ENCODE measurements at places on chromosomes 11 and 22.

DNA sequence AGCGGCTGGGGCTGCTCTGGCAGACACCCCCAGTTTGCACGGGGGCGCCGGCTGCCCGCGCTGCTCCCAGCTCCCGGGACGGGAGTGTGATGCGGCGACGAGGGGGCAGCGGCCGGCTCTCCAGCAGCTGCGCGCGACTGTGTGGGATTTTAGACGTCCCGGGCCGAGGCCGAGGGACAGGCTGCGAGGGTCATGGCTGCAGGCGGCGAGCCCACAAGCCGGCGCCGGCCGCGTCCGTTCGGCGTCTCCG lies 159 bp downstream of the FZD4 start:
- no peak for DNase-seq

DNA sequence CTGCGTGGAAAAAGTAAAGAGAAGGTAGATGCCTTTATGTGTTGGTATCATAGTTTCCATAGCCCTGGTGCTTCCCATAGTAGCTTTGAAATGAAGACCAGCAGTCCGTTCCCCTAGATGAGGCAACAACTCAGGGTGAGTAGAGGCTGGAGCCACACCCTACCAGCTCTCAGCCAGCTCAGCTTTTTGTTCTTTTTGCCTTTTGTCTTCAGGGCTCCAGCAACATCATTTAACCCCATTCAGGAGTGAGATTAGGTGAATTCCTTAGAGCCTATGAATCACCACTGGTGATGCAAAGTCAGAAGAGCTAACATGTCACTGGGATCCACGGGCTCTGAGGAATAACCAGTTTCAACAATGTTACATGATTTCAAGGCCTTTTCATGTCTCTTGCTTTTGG lies 14.0 kb upstream of the SESN3 start:
- no peak for DNase-seq

- DNase-seq = no peak
Measured at GRCh38 chr11:72308226-72309073, 64.5 kb upstream of the PHOX2A start.

DNA sequence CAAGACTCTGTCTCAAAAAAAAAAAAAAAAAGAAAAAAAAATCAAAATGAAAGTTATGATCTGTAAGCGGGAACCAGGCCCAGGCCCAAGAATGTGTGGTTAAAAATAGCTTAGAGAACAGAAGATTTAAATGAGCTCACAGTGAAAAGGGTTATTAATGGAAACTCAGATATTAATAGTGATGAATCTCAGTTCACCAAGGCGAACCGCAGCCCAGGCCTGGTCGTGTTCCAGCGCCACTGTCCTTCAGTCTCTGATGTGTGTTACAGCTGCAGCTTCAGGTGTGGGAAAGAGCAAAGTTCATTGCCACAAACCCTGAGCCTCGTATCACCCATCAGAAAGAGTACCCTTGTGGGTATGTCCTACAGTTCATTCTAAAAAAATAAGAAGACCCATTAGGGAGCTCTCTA lies 107.1 kb downstream of the GAB2 start:
- no peak for DNase-seq

DNA sequence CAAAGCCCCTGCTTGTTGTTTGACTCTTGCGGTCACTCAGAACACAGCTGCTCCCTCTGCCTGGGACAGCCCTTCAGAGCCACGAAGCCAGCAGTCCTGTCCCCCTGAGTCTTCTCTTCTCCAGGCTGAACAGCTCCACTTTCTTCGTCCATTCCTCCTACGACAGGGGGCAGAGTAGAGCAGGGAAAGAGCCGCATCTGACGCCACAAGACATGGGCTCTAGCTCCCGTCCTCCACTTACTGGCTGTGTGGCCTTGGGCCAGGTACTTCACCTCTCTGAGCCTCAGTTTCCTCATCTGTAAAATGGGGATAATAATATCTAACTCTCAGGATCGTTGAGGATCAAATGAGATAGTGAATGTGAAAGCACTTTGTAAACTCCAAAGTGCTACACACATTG lies 29.9 kb downstream of the CHRDL2 start:
- DNase-seq = no peak

GRCh38 chr11:201966-202365 lies 5.2 kb downstream of the BET1L start:
- DNase-seq = peak; percentile 56

GRCh38 chr11:8564526-8564925 lies 29.5 kb downstream of the STK33 start:
- DNase-seq = no peak

GRCh38 chr11:7098235-7098832 lies 9.5 kb downstream of the RBMXL2 start:
- DNase-seq = no peak

GRCh38 chr22:19970479-19971275 lies 29.1 kb upstream of the TXNRD2 start:
- peak; percentile 94 for DNase-seq

- no peak for DNase-seq
Measured at GRCh38 chr11:19374151-19374569, 133.4 kb upstream of the E2F8 start.

DNA sequence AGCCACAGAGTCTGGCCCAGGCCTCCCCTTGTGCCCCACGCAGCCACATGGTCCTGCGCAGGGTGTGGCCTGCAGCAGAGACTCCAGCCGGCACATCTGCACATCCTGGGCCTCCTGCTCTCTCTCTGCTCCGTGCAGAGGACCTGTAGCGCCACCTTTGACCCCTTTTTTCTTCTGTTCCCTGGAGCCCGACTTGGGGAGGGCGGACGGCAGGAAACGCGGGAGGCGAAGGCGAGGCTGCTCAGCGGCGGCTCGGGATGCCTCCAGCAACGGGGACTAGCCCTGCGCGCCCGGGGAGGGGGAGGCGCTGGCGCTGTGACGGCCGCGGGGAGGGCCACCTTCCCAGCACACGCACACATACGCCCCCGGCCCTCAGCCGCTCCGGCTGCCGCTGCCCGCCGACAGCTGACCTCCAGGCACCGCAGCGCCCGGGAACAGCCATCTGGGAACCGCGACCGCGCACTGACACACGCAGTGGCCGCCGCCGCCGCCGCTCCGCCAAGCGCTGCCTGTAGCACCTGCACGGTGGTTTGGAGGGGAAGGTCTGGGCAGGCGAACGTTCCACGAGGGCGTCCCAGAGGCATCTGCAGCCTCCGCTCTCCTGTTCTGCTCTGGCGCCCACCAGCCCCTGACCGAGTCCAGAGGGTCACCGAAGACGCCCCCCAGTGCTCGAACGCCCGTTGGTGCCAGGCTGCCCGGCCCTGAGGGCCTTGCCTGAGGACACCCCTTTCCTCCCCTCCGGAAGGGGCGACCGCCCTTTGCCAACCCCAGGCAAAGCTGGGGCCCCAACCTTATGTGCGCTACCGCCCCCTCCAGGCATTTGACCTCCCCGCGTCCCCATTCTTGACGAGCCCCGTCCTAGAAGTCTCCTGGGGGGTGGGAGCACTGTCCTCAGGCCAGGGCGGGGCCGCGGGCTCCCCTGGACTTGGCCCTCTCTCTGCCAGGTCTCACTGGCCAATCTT lies 16.9 kb upstream of the C22orf42 start:
- no peak for DNase-seq

DNA sequence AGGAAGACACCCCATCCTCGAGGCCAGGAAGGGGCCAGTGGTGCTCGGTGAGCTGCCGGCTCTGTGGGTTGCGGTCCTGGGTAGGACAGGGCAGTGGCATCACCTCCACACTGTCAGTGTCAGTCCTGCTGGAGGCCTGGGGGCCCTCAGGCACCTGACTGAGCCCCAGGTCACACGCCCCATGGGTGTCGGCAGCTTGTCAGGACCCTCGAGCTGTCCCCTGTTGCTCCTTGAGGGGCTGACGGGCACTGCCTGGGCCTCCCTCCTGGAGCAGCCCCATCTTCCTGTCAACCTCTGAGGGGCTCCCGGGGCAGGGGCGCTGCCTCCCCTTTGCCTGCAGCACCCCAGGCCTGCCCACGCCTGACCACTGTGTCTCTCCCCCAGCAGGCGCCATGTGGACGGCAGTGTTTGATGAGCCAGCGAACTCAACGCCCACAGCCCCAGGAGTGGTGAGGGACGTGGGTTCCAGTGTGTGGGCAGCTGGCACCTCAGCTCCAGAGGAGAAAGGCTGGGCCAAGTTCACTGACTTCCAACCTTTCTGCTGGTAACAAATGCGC lies 35.4 kb downstream of the SBF1 start:
- DNase-seq = no peak

DNA sequence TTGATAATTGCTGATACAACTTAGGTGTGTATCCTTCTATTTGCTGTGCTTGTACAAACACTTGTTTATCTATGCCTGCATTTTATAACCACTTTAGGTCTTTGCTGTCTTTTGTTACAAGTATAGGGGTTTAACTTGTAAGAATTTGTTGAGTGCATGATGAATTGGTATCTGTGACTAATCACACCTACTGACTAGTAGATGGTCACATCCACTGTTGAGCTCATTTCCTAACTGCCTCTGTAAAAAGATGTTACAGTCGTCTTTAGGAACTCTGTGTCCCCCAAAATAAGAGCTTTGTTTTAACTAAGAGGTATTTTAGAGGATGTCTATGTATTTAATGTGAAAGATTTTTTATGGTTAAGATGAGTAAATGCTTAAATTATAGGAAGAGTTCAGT lies 60.5 kb downstream of the HIPK3 start:
- no peak for DNase-seq

- no peak for DNase-seq
Measured at GRCh38 chr22:33426451-33426850, 368.3 kb upstream of the SYN3 start.

DNA sequence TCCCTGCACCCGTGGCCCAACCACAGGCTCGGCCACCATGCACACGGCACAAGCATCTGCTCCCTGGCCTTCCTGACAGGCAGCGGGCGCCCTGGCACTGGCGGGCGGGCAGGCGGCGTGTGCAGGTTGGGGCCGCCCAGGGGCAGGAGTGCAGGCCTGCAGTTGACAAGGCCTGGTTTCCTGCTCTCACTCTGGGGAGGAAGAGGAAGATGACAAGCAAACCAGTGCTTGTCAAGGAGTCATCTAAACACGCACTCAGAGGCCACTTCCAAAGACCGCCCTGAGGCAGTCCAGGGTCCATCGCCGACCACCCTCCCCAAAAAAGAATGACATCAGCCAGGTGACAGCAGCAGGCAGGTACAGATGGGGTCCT lies 65.3 kb upstream of the LINC01488 start:
- no peak for DNase-seq

- DNase-seq = no peak
Measured at GRCh38 chr11:113681711-113682413, 24.2 kb downstream of the TMPRSS5 start.

DNA sequence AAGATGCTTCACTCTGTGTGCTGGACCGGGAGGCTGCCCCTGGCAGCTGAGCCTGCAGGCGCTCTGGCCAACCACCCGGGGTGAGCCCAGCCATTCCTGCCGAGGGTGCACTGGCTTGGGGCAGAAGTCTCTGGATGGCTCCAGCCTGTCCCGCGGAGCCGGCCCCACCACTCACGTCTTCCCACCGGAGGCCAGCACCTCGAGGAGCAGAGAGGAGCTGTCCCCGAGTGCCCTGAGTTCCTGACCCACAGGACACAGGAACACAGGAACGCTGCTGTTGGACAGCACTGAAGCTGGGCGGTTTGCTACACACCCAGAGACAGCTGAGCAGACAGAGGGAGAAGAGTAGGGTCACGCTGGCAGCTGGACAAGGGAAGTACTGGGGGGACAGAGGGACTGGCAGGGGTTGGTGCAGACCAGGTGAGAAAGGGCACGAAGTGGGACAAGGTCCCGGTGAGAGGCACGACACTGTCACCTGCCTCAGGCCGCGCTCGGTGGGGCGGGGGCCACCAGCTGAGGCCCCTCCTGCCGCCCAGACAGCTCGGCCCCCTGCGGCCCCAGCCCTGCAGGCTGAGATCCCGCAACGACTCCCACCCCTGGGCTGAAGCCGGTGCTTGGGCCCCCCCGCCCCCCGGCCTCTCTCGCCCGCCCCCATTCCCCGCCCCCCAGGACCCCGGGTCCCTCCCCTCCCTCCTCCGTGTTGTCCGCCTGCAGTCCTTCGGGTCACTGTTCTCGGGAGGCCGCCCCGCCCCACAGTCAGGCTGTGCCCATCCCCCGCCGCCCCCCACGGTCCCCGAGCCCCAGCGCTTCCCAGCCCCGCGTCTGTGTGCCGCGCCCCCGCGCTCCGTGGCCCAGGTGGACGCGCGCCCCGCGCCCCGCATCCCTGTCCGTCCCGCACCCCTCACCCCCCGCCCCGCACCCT lies 624 bp upstream of the B4GALNT4 start:
- DNase-seq = no peak

DNA sequence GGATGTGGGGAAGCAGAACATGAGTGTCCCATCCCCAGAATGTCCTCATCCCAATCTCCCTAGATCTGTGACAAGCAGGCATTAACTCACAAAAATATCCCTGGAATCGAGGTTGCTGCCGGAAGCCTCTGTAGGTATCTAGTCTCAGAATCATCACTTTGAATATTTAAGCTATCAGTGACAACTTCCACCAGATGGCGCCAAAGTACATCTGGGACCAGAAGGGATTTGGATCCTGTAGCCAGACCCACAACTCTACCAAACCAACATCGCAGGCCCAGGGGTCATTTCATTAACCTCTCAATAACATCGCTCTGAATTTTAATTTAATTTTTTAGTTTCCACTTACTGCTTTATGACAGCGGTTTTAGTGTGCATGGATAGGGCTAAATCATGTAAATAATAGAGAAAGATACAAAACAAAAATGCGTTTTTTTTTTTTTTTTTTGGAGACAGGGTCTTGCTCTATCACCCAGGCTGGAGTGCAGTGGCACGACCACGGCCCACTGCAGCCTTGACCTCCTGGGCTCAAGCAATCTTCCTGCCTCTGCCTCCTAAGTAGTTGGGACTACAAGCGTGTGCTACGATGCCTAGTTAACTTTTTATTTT lies 1.1 kb upstream of the EXT2 start:
- DNase-seq = peak; percentile 82

- DNase-seq = no peak
Measured at GRCh38 chr11:97079244-97079643, 689.4 kb downstream of the JRKL start.

- no peak for DNase-seq
Measured at GRCh38 chr22:30315962-30316576, 10.7 kb downstream of the TBC1D10A start.

DNA sequence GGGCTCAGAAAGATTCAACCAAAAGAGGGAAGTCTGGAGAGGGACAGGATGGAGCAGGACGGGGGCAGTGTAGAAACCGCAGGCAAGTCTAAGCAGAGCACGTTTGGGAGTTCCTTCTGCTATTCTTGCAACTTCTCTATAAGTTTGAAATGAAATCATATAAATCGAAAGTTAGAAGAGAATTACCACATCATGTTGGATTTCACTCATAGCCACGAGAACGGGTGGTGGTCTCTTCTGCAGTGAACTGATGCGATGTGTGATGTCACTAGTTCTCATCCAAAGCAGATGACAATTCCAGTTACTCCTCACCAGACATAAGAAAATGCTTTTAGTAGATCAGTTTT lies 36.0 kb downstream of the KCNQ1 start:
- DNase-seq = no peak

All from activated CD8-positive, alpha-beta memory T cell treated with anti-CD3 and anti-CD28 coated beads for 24 hours (primary cell).